Muscle of leg (tissue), 16 donors: ENCODE measurements at places on chromosomes 11 and 22. TPM values are rescaled to one million over a fixed set of nuclear protein-coding genes. Genes with fewer than 3 reads are reported as not detected.

Gene RFPL3
- not detected for total RNA-seq

Gene CDCA5
- total RNA-seq = 6.6 TPM

Gene MOV10L1
- total RNA-seq = 0.40 TPM

Gene MRPL23
- 73.1 TPM for total RNA-seq

- peak; percentile 55 for DNase-seq
Observed at GRCh38 chr11:130814440-130815096, 101.7 kb downstream of the SNX19 start.
